DMS153 (cell line): ENCODE measurements at places on chromosomes 2 and 18.

DNA sequence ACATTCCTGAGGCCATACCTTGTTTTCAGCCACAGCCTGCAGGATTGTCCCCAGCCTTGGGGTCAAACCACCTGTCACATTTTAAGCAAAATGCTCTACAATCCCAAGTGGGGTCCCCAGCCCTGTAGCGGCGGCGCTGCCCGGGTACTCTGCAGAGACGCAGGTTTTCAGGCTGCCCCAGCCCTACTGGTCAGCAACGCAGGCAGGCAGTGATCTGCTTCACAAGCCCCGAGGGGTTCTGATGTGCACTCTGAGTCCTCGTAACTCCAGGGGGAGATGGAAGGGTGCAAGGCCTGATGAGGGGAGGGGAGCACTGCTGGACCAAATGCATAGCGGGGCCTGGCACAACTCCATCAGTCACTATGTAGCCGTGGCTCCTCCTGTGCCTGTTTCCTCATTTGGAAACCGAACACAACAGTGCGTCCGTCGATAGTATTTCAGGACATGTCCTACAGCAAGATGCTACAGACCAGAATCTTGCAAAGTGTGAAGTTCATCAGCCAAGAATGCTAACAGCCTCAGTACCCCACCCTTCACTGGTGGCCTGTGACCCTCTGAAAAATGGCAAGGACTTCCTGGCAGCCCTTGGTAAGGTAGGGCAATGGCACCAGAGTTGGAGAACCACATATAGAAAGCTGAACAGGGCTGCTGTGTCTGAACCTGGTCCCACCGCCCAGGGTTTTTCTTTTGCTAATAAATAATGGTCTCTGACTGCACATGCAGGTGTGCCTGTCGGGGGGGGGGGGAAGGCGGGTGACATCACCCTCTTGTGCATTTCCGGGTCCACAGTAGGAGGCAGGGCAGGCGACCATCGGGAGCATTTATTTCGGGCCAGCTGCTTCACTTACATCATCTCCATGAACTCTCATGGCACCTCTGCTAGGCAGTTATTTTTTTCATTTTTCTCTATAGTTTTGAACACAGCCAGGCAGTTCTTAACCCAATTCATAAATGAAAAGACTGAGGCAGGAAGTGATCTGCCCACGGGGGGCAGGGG is 50.6 kb upstream of the TFCP2L1 start:
- peak; percentile 41 for DNase-seq

DNA sequence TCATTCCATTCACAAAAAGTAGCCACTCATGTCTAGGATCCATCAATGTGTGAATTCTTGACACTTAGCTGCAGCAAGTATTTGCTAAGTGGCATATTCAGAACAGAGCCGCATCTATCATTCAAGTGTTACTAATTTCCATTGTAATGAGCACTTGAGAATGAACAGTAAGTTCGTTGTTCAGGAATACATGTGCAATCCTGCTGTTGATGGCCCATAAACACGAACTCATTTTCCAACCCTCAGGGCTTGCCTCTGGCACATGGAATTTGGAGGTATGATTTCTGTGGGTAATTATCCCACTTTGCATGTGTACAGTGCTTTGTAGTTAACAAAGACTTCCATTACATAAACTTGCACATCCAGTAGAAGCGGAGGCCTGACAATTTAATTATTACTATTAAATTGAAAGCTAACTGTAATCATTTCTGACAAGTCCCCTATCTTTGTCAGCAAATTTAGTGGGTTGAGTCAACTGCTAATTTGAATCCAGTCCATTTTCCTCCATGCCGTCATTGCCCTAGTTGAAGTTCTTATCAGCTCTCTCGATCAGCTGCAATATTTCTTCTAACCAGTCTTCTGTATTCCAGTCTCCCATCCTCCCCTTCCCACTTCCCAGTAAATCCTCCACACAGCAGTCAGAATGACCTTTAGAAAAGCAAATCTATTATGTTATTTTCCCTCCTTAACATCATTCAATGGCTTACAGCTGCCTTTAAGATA is 116.0 kb upstream of the AQP4 start:
- DNase-seq = no peak

GRCh38 chr2:143685421-143686078 is 556.3 kb downstream of the ARHGAP15 start:
- DNase-seq = peak; percentile 81

- DNase-seq = no peak
These were observed 38.1 kb downstream of the TMEM131 start for GRCh38 chr2:97957432-97958183.

GRCh38 chr2:207417301-207417718 is 112.5 kb upstream of the CREB1 start:
- no peak for DNase-seq

DNA sequence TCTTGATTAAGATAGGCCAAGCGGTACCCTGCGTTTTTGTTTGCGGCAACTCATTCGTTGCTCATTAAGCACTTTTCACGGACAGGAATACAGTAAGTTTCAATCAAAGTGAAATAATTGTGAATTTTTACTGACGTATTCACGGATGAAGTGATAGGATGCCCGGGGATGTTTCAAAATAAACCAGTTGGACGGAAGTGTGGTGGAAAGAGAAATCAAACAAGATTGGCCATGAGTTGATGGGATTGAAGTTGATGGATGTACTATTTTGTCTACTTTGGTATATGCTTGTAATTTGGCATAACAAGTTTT is 481 bp downstream of the TMEM177 start:
- no peak for DNase-seq

- DNase-seq = no peak
These were observed 34.7 kb upstream of the LPIN1 start for GRCh38 chr2:11711751-11712150.

GRCh38 chr2:182615036-182615435 is 101.0 kb upstream of the DNAJC10 start:
- DNase-seq = no peak

GRCh38 chr2:65055422-65056214 is 598 bp upstream of the CEP68 start:
- peak; percentile 34 for DNase-seq

DNA sequence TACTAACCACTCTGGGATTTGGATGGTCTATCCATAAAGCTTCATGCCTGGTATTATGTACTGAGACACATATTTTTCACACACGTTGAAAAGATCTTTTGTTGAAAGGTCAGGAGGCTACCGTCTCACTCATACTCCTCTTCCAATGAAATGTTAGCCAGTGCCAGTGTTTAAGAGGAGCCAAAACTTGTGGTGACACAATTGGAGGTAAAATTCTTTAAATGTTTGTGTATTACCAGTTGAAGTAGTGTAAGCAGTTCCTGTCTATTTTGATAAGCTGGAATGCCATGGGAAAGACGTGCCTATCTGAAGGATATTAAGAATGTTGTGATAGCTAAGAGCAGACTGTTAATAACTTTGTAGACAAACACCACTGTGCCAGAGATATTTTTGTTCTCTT is 32.1 kb downstream of the MARCHF7 start:
- DNase-seq = no peak

DNA sequence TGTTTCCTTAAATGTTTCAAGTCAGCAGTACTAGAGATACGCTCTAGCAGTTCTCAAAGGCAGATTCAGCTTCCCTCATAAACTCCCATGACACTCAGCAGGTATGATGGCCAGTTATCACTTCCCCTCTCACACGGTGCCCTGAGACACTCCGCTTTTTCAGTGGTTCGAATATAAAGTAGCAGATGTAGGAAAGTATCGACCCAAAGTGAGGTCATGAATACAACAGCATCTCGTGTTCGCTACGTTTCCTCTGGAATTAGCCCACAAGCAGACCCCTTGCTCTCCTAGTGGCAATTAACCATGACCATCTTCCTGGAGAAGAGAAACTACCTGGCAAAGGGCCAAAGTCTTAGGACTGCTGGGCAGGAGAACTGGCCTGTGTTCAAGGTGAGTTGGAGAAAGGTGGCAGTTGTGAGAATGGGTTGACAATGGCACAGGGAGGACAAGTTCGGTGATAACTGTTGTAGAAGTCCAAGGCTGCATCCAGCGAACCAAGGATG is 9.3 kb upstream of the AGBL5 start:
- DNase-seq = no peak

DNA sequence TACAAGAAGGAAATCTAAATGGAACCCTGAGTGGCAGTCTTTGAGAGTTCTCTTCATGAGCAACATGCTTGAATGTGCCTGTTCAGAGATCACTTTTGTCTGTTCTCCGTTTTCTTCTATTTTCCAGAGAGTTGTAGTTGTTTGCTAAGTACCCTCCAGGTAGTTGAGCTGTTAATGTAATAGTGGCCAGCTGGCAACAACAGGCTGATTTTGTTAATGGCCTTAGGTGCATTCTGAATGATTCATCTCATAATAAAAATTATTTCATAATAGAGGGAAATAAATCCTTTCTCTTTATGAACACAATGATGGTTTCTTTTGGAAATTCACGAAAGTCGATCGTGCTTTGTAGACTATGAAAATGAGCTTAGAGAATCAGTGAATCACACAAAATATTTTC is 136.8 kb downstream of the LRP1B start:
- DNase-seq = no peak

DNA sequence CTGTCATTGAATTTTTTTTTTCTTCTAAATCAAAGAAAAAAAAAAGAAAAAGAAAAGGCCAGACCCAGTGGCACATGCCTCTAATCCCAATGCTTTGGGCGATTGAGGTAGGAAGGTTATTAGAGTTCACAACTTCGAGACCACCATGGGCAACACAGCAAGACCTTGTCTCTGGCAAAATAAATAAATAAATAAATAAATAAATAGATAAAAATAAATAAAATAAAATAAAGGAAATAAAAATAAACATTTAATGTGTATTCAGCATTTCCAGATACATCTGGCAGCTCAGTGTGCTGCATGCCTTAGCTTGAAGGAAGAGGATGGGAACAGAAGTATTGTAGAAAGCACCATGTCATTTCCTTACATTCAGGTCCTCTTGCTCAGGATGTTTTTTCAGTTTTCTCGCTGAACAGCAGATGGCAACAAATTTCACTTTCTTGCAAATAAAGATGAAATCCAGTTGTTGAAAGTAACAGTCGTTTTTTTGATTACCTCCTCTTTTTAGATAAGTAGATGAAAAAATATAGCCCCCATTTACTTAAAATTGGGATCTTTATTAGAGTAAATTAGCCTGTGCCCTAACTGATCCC is 25.7 kb upstream of the FAM178B start:
- DNase-seq = peak; percentile 7

DNA sequence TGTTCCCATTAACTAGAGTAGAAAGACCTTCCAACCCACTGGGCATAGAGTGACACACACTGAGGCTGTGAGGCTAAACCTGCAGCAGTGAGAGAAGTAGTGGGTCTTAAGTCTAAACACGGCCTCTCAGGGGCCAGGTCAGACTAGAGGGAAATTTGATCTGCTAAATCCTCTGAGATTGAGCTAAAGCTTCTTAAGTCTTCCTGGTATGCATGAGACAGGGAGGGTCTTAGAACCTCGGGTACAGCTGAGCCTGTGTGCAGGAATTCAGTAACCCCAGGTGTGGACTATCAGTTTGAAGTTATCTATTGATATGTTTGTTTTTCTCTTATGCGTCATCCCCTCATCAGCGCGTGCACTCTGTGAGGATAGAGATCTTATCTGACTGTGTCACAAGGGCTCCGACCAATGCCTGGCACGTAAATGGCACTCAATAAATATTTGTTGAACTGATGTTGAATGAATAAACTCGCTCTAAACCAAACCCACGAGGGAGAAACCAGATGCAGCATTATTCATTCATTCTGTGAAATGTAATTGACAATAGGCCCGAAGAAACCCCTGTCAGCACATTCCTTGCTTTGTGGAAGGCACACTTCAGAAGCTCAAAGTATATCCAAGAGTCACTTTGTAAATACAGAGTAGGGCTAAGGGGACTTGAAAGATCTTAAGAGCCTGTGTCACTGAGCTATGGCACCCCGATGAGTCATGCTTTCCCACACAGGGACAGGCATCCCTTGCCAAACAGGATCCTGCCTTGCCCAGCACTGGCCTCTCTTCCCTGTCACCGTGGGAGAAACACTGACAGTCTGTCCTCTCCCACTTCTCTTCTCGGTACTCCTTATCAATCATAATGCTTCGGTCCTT is 21.7 kb upstream of the RAB10 start:
- DNase-seq = peak; percentile 77

DNA sequence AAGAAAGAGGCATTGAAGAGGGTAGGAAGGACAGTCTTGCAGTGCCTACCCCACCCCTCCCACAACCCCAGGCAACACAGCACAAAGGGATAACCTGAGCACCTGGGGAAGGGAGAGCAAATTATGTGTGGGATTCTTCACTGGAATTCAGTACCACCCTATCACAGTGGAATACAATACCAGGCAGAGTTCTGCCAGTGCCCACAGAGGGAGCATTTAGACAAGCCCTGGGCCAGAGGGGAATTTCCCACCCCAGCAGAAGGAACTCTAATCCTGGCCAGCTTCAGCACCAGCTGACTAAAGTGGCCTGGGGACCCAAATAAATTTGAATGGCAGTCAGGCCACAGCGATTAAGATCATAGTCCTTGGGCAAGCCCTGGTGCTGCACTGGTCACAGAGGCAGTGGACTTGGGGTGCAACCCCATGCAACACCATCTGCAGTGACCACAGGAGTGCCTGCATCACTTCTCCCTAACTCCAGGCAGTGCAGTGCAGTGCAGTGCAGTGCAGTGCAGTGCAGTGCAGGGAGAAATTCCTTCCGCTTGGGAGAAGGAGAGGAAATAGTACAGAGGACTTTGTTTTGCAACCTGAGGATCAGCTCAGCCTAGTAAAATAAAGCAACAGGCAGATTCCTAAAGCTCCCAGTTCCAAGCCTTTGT is 147.8 kb upstream of the SRD5A2 start:
- DNase-seq = no peak

DNA sequence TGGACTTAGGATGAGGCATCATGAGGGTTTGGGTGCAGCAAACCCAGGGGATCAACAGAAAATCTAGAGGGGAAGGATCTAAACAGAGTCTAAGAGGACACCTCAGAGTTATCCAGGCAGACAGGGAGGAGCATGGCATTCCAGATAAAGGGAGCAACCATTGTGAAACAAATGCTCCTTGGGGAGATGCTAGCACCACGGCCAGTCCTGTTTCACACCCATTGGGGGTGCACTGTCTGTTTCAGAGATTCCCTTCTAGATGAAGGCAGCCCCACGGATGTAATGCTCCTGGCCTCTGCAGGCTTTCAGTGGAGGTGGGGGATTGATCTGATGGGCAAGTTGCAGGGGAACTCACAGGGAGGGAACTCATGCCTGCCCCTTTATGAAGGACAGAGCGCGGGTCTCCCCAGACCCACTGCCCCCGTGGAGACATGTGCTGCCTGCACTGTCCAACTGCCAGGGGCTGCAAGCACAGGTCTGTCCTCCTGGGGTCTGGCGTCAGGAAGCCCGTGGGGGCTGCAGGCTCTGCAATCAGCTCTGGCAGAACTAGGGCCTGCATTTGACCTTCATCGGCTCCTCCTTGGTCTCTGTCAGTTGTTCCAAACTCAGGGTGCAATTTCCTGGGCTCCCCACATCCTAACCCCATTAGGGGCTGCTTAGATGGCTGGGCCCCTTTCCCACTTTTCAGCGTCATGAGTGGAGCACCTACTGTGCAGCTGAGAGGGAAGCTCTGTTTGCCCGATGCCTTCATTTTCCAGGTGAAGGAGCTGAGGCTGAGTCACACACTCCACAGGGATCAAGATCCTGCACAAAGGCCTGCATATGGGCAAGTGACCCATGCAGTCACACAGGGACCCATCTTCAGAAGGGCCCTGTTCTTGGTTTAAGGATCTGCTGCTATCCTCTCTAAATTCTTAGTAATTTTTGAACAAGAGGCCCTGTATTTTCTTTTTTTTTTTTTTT is 163.4 kb downstream of the ARL4C start:
- DNase-seq = no peak

GRCh38 chr2:69605284-69605683 is 38.3 kb downstream of the AAK1 start:
- DNase-seq = no peak
